ENCODE measurements at places on chromosomes 16 and 17.

- peak; percentile 43 for DNase-seq
Measured at GRCh38 chr17:45261577-45262515, at the start of gene SPATA32. TSS of gene SPATA32 (minus strand) at chr17:45262094. CDS start at chr17:45262016, 78 bp downstream.

- peak; percentile 48 for DNase-seq
Measured at GRCh38 chr17:19447085-19447583, 36.1 kb downstream of the RNF112 start.

GRCh38 chr16:49345829-49346228 is 27.8 kb upstream of the C16orf78 start:
- no peak for DNase-seq

DNA sequence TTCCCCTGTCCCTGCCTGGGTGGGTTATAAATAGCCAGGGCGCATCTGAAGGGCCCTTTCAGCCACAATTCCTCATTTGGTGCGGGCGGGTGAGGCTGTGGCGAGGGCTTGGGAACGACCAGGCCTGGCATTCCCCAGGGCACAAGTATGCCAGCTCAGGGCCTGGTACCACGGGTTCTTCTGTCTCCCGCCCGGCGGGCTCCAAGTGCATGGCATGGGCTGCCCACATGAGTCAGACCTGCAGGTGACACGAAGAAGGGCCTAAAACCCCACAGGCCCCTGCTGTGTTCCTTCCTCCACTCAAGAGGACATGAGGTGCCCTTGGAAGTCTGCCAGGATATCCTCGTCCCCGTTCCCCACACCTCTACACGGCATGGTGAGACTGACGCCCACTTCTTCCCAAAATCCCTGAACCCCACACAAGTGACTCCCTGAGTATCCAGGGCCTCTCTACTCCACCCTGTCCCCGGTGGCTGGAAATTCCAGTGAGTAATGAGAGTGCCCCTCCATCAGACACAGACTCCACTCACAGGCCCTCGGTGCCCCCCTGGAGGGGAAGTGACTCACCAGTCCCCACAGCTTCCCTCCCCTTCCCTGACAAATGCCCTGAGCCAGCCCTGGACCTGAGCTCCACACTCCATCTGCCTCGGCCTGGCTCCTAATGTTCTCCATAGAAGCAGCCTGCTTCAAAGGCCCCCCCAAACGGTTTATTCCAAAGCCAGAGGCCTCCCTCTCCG is 68.8 kb downstream of the ABR start:
- DNase-seq = no peak

Data from stimulated activated CD4-positive, alpha-beta T cell treated with anti-CD3 and anti-CD28 coated beads, Interleukin-1b, Interleukin-23, amount 100 ng/mL, for 1 hour (primary cell).